ENCODE measurements at places on chromosomes 5 and 9.

- no peak for DNase-seq
These were observed 7.5 kb upstream of the REEP5 start for GRCh38 chr5:112929336-112930081.

- DNase-seq: no peak
These were observed 23.4 kb downstream of the SARDH start for GRCh38 chr9:133714606-133715294.

DNA sequence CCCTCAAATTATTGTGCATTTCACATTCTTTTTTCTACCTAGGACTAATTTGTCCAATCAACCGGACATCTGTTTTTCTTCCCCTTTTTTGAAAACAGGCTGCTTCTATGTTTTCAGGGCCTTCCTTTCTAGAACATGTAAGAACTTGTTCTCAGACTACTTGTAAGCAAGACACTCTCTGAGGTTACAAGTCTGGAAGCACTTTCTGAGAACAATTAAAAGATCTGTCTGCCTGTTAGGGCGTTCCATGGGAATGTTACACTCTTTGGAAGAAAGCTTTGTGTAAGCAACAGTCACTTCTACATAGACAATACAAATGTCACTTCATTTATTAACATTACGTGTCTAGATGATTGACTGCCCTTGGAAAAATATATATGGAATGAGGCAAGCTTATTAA lies 50.9 kb upstream of the HSPB3 start:
- no peak for DNase-seq

DNA sequence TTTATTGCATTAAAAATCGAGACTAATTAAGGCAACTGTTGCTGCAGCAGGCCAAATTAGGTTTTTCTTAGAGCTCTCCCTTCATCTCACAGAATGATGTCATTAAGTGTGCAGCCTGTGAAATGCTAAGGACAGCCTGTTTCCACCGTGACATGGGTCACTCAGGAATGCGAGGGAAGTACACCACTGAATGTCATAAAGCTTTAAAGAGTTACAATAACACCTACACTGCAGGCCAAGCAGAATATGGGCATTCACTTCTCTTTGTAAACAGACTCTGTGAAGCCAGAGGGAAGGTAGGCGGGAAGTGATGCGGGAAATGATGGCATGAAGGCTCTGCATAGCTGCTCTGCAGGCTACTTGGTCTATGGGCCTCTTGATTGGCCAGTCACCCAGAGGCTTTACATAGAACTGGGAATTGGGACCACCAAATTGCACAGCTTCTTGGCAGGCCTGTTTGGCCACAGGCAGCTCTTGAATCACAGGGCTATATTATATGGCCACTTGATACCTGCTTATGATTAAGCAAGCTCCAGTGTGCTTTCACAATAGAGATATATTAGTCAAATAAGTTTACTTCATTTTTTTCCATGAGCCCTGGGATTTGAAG lies 28.4 kb upstream of the AOPEP start:
- no peak for DNase-seq

- no peak for DNase-seq
These were observed 5.9 kb upstream of the CFAP90 start for GRCh38 chr5:7856855-7857254.

DNA sequence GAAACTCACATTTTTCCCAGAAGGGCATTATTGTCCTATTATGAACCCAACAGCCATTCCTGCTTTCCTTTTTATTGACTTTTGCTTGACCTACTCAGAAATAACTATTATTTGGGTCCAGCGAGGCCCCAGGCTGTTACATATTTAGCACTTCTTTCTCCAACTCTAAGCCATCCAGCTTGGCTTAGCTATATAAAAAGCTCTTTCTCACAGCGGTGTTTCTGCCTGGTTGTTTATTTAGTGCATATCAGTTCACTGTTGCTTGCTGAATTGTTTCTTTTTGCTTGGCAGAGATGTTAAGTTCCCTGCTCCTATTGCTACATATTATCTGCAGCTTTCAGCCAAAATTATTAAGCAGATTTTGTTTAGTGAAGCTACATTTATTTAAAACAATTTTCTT lies 1156.8 kb upstream of the SEMA6A start:
- no peak for DNase-seq

GRCh38 chr9:99288830-99289229 lies 66.7 kb downstream of the SEC61B start:
- no peak for DNase-seq

DNA sequence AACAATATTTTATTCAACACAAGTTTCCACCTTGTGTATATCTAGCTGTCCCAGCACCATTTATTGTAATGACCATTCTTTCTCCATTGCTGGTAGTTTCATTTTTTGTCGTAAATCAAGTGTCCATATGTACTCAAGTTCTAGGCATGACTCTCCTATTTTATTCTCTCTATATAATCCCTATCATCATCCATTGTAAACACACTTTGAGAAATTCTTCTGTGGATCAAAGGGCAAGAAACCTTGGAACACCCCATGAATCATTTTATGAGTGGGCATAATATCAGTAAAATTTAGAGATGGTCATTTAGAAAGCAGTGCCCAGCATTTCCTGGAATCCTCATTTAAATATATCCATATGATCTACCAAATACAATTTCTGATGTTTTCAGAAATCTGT lies 35.8 kb upstream of the SPATA31D4 start:
- DNase-seq: no peak

- DNase-seq: no peak
These were observed 8.0 kb downstream of the KIAA1191 start for GRCh38 chr5:176353533-176353932.

GRCh38 chr9:27870404-27870803 lies 297.1 kb upstream of the C9orf72 start:
- no peak for DNase-seq

DNA sequence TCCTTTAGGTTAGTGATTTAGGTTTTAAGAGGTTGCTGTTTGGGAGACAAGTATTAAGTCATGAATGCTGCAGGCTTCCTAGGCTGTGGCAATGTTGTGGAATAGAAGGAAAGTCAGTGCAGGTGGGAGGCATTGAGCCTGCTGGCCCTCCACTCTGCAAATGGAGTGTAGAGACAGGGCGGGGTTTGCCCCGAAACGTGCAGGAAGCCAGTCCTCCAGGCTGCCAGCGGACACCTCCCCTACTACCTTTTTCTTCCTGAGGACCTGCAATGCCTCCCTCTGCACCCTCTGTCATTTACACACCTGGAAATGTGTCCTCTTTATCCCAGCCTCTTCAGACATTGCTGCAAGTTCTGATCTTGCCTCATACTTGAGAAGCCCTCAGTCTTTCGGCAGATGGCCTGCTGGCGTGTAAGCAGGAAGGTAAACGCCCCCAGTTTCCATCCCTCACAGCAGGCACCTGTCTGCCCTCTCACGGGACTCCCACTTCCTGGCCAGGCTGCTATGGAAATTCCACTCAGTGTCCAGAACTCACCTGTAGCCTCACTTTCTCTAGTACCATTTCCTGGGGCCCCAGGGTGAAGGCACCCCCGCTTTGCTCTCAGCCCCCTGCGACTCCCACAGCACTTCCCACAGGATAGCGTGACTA lies 81.6 kb upstream of the BOD1 start:
- no peak for DNase-seq

DNA sequence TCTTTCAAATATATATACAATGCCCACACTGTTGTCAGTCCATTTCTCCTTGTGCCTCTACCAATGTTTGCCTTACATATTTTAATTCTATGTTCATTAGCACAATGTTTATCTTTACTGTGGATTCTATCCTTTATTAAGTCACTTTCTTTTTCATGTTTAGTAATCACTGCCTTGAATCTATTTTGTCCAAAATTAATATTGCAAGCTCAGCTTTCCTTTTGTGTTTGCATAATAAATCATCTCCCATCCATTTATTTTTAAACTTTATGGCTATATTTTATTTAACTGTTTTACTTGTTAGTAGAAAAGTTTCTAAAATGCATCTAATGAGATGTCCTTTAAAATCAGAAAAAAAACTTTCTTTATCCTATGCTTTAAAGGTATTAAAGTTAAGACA lies 126.8 kb upstream of the ACOT12 start:
- DNase-seq: no peak

DNA sequence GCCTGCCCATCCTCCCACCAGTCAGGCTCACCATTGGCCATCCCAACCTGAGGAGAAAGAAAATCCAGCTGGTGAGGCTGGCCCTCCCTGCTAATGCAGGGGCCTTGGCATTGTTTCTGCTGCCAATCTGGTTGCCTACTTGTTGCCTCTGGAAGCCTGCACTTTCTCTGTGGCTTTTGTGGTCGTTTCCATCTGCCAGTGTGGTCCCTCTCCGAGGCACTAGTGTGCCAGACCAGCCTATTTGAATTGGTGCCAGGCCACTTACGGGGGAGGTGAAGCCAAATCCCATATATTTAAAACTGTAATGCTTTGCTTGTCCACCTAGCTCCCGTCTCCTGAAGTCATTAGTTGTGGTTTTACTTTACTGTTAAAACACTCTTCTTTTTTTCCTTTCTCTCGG lies 213.4 kb upstream of the ADAMTSL1 start:
- DNase-seq: no peak

- no peak for DNase-seq
These were observed 98.5 kb upstream of the SPATA31C2 start for GRCh38 chr9:88236511-88237478.

DNA sequence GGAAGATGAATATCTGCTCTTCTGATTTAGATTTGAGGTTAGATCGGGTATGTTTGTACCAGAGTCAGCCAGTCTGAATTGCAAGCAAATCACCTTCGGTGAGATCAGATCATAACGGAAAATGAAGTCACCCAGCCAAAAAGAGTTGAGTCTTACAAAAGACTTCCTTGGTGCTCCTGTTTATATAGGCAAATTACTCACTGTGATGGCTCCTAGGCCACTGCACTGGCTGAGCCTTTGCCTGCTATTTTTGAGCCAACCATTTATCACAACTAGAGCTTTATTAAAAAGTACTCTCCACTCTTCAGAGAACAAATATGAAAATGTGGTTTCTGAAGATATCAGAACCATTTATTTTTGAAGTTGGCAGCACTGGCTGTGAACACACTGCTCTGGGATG lies 277.7 kb upstream of the PCSK5 start:
- no peak for DNase-seq

- no peak for DNase-seq
These were observed 107.9 kb downstream of the DCP2 start for GRCh38 chr5:113084402-113085083.

DNA sequence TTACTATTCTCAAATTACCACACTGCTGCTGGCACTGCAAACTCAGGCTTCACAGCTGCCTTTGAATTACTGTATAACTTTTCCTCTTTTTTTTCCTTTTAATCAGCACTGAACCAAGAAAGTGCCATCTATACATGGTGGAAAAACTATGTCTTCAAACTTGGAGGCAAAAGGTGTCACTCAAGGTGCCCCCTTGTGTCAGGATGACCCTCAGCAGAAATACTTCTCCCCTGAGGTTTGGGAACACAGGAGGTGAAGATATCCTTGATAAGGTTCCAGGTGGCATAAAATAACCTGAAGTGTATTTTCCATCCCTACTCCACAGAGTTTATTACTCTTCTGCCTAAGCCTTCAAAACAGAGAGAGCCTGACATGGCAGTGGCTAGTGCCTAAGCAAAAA lies 14.5 kb downstream of the FRMD3 start:
- DNase-seq: no peak

GRCh38 chr5:10303699-10304170 lies 4.0 kb downstream of the CMBL start:
- DNase-seq: no peak
